A549 (cell line): ENCODE measurements at places on chromosomes 2 and 18. TPM values are rescaled to one million over a fixed set of nuclear protein-coding genes. Genes with fewer than 3 reads are reported as not detected.

The ANTXR1 gene
- 192 to 194 TPM (median 192 TPM) in 3 replicates for polyA plus RNA-seq

The NEDD4L gene
- 18.0 to 22.6 TPM (median 21.7 TPM) in 3 replicates for polyA plus RNA-seq

The COL4A3 gene
- polyA plus RNA-seq: 1.5 to 2.1 TPM (median 1.8 TPM) in 3 replicates

The ATRAID gene
- 166 to 176 TPM (median 172 TPM) in 3 replicates for polyA plus RNA-seq

The DNER gene
- polyA plus RNA-seq: 2.5 to 4.2 TPM (median 3.8 TPM) in 3 replicates

The GPR75 gene
- polyA plus RNA-seq: 1.4 to 1.9 TPM (median 1.6 TPM) in 3 replicates

The DPYSL5 gene
- polyA plus RNA-seq: 6.8 to 8.3 TPM (median 8.2 TPM) in 3 replicates

The FSHR gene
- polyA plus RNA-seq: not detected in 3 replicates

The ORC4 gene
- 35.5 to 38.5 TPM (median 38.2 TPM) in 3 replicates for polyA plus RNA-seq

The METTL21A gene
- 26.1 to 27.3 TPM (median 26.9 TPM) in 3 replicates for polyA plus RNA-seq

The EPHA4 gene
- 0.31 to 0.57 TPM (median 0.54 TPM) in 3 replicates for polyA plus RNA-seq

The DLGAP1 gene
- polyA plus RNA-seq: 0.04 to 0.09 TPM (median 0.07 TPM) in 3 replicates

The FNDC4 gene
- 1.6 to 2.3 TPM (median 1.8 TPM) in 3 replicates for polyA plus RNA-seq

The NXPH2 gene
- not detected in 3 replicates for polyA plus RNA-seq

The EML6 gene
- 1.4 to 1.8 TPM (median 1.7 TPM) in 3 replicates for polyA plus RNA-seq

The PPP1R1C gene
- 0.81 to 1.4 TPM (median 0.89 TPM) in 3 replicates for polyA plus RNA-seq

The MRO gene
- polyA plus RNA-seq: 0.31 to 0.46 TPM (median 0.45 TPM) in 3 replicates

The LRPPRC gene
- 80.8 to 95.9 TPM (median 84.6 TPM) in 3 replicates for polyA plus RNA-seq

The EVX2 gene
- not detected in 3 replicates for polyA plus RNA-seq

The CYTIP gene
- polyA plus RNA-seq: not detected in 3 replicates

The ANKRD30BL gene
- not detected in 3 replicates for polyA plus RNA-seq

The SP3 gene
- polyA plus RNA-seq: 40.1 to 41.8 TPM (median 40.3 TPM) in 3 replicates

The ACTG2 gene
- polyA plus RNA-seq: 0.26 to 0.51 TPM (median 0.33 TPM) in 3 replicates

The AQP12B gene
- polyA plus RNA-seq: not detected in 3 replicates

The MEX3C gene
- 16.7 to 18.5 TPM (median 17.2 TPM) in 3 replicates for polyA plus RNA-seq

The MDH1B gene
- polyA plus RNA-seq: 3.1 to 4.0 TPM (median 3.2 TPM) in 3 replicates

The CENPA gene
- polyA plus RNA-seq: 41.6 to 45.7 TPM (median 43.7 TPM) in 3 replicates

The UPP2 gene
- not detected in 3 replicates for polyA plus RNA-seq

The HOXD8 gene
- polyA plus RNA-seq: 3.5 to 3.9 TPM (median 3.8 TPM) in 3 replicates

The NGEF gene
- polyA plus RNA-seq: 5.9 to 8.1 TPM (median 7.6 TPM) in 3 replicates

The ALK gene
- polyA plus RNA-seq: not detected in 3 replicates

The CMPK2 gene
- 0.22 to 0.41 TPM (median 0.22 TPM) in 3 replicates for polyA plus RNA-seq

The BZW1 gene
- 401 to 422 TPM (median 419 TPM) in 3 replicates for polyA plus RNA-seq

The MC5R gene
- polyA plus RNA-seq: not detected in 3 replicates

The IL36RN gene
- polyA plus RNA-seq: not detected in 3 replicates

The PLB1 gene
- polyA plus RNA-seq: 0.81 to 1.4 TPM (median 1.2 TPM) in 3 replicates

The CDK15 gene
- polyA plus RNA-seq: not detected in 3 replicates

The IL36B gene
- polyA plus RNA-seq: not detected in 3 replicates

The REG3A gene
- not detected in 3 replicates for polyA plus RNA-seq

The GPC1 gene
- polyA plus RNA-seq: 93.5 to 107 TPM (median 97.7 TPM) in 3 replicates

The LAMA1 gene
- polyA plus RNA-seq: 0.05 TPM in 2 of 3 replicates, not detected in the other

The GKN1 gene
- 0.45 to 0.90 TPM (median 0.45 TPM) in 3 replicates for polyA plus RNA-seq

The HDAC4 gene
- polyA plus RNA-seq: 10.4 to 12.4 TPM (median 11.8 TPM) in 3 replicates

The DSG4 gene
- not detected in 3 replicates for polyA plus RNA-seq

The RGPD8 gene
- polyA plus RNA-seq: 2.4 to 3.5 TPM (median 2.7 TPM) in 3 replicates

The CCDC178 gene
- not detected in 3 replicates for polyA plus RNA-seq
